ENCODE measurements at places on chromosomes 1 and 21. TPM values are rescaled to one million over a fixed set of nuclear protein-coding genes. Genes with fewer than 3 reads are reported as not detected.

DNA sequence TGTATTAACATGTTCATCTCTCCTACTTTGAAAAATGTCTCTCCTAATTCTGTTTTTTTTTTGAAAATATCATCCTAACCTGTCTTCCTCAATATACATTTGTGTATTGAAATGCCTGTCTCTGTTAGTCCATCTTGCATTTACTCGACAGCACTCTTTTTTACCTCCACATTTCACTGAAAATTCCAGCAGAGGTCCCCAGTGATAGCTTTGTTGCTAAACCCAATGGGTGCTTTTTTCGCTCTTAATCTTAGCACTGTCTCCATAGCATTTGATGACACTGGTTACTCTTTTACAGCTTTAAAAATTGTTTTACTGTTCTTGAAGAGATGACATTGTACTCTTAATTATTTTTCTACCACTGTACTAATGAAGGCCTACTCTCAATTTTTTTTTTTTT lies 10.8 kb downstream of the OSBPL9 start:
- no peak overlapping the region for H3K27ac ChIP-seq
- H3K27me3 ChIP-seq, result no peaks in the 10 kb centered on the region
- no peak overlapping the region for H3K4me3 ChIP-seq
- peaks cover 3% of the 10 kb centered on the region for H3K4me1 ChIP-seq
- no peak for DNase-seq

DNA sequence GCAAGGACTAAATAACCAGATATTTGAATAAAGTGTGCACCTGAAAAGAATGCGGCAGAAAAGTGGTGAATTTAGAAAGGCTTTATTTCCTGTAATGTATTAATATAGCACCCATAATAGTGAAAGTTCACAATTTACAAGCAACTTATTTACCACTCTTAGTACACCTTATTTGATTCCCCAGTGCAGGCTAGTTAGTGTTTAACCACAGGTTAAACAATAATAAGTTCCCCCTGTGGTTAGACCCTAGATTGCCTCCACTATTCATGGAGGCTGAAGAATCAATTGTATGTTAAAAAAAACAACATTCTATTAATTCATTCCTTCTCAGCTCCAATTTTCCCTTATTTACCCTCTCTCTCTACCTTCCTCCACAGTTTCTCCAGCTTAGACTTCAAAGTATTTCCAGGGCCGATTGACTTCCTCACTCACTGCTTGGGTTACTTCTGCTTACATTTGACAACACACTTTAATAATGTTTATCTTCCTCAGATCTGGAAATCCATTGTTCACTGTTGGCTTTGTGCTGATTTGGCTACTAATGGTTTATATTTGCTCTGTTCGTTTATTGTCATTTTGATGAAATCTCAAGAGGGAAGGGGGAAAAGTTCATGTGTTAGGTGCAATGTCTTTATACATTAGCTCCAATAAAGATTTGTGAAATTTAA lies 796.3 kb downstream of the BRINP3 start:
- H3K36me3 ChIP-seq, result no peaks in the 10 kb centered on the region

DNA sequence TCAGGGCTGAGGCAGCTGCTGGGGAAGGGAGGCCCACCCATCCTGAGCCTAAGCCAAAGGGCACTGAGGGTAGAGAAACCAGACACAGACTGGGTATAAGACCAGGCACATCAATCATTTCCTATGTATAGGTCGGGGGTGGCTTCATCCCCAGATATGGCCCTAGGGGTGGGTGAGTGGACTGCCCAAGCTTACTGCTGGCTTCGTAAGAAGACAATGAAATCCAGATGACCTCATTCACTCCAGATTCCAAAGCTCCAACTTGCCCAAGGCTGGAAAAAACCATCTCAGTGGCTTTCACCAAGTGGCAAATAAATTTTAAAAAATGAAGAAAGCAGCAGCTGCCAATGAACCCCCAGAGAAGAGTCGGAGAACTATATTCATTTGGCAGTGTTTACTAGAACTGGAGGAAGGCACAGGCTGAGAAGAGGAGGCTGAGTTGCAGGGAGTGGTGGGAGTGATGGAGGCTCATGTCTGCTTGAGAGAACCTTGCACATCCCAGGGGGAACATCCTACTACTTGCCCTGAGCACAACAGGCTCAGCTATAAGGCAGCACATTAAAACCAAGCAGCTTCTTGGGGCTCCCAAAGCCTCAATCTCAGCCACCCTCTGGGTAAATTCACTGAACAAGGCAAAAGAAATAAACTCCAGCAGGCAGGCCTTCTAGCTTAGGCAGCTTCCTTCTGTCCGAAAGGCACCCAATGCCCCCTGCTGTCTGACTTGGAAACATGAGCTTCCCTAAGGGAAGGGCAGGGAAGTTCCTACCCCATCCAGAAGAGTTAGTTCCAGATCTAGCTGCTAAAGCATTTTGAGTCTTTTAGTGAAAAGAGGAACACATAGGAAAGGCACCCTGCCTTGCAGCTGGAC lies 14.1 kb downstream of the PEA15 start:
- H3K27ac ChIP-seq, result peak overlapping the region; percentile 63
- peaks cover 93% of the 10 kb centered on the region for H3K36me3 ChIP-seq
- H3K4me1 ChIP-seq, result no peaks in the 10 kb centered on the region
- H3K27me3 ChIP-seq, result no peaks in the 10 kb centered on the region
- no peak overlapping the region for H3K4me3 ChIP-seq

- no peaks in the 10 kb centered on the region for H3K27me3 ChIP-seq
- no peak overlapping the region for H3K4me3 ChIP-seq
- H3K36me3 ChIP-seq, result peaks cover 44% of the 10 kb centered on the region
- no peaks in the 10 kb centered on the region for H3K4me1 ChIP-seq
These were observed 26.2 kb downstream of the VPS26C start for GRCh38 chr21:37240978-37241377.

DNA sequence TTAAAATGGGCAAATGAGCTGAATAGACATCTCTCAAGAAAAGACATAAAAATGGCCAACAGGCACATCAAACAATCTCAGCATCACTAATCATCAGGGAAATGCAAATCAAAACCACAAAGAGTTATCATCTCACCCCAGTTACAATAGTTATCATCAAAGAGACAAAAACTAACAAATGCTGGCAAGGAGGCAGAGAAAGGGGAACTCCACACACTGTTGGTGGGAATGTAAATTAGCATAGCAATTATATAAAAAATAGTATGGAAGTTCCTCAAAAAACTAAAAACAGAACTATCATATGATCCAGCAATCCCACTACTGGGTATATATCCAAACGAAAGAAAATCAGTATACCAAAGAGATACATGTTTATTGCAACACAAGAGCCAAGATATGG lies 68.7 kb downstream of the DENND1B start:
- H3K4me3 ChIP-seq, result no peak overlapping the region
- no peaks in the 10 kb centered on the region for H3K36me3 ChIP-seq
- DNase-seq, result no peak
- H3K27ac ChIP-seq, result no peak overlapping the region
- no peaks in the 10 kb centered on the region for H3K27me3 ChIP-seq

- DNase-seq, result no peak
- no peaks in the 10 kb centered on the region for H3K27me3 ChIP-seq
These were observed 256.5 kb downstream of the USP25 start for GRCh38 chr21:15986277-15986676.

KIAA1614 gene
- 11.0 TPM for total RNA-seq

All from right atrium auricular region (tissue), 2 donors.